Caudate nucleus (tissue), 63 donors: ENCODE measurements at places on chromosomes 16 and 17.
A peak's percentile ranks its signal among the peaks of the same experiment; 100 is the strongest.

DNA sequence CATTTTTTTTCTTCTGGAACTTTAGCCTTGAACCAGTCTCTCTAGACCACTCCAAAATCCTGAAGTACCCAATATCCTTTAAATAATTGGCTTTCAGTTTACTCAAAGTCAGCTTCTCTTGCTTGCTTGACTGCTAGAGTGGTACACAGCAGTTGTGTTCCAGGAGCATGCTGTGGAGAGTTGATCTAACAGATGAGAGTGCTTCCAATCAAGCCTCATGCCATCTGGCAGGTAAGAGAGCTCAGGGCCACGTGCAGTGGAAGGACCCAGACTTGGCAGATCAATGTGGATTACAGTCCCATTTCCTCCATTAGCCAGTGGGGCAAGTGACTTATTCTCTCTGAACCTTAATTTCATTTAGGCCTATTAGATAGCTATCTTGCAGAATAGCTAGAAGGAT lies 15.7 kb downstream of the CNEP1R1 start:
- no peak for DNase-seq

GRCh38 chr16:2333772-2334379 lies 6.7 kb downstream of the ABCA3 start:
- DNase-seq = no peak

GRCh38 chr16:29304251-29304650 lies 102.3 kb downstream of the NPIPB11 start:
- DNase-seq = no peak

- DNase-seq = no peak
These were observed 17.8 kb upstream of the ADGRG1 start for GRCh38 chr16:57610611-57611010.

- DNase-seq = no peak
These were observed 208.6 kb downstream of the FOXL1 start for GRCh38 chr16:86786994-86787393.

DNA sequence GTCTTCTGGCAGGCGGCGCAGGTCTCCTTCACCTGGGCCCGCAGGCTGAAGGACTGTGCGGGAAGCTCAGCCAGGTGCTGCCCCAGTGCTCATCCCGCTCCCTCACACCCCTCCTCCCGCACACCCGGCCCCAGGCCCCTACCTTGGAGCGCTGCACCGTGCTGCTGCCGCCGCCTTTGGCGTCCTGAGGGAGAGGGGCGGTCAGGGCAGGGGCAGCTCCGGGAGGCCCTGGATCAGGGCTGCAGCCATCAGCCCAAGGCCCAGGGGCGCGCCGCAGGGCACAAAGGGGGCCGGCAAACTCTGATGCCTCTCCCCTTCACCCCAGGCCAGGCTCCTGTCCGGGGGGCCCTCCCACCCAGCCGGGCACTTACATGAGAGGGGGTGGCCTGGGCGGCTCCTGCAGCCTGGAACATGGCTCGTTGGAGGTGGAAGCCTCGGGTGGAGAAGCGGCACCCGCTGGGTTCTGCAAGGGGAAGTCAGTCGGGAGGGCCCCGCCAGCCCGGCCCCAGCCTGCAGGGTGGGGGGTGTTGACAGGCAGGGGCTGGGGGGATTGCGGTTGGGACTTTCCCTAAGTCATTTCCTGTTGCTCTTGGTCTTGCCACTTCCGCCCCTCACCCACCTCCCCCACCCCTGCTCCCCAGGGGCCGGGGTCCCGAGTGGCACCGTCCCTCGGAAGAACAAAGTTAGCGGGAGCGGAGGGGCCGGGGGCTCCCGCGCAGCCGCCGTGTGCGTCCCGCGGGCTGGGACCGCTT lies 863 bp downstream of the LIMD2 start:
- peak; percentile 42 for DNase-seq

GRCh38 chr17:36610474-36610873 lies 9.1 kb downstream of the MRM1 start:
- no peak for DNase-seq

DNA sequence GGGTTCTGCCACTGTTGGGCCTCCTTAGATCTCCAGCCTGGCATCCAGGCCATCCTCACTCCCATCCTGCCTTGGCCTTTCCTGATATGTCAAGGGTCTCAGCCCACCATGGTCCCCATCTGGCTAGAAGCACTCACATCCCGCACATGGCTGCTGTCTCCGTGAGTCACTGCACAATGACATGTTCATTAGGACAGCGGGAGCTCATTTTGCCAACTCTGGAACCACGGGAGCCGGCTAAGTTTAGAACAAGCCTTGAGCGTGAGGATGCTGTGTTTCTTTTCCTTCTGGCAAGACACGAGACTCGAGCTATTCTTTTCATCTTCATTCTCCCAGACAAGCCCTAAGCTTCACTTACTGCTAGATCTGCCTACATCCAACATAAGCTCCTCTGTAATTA lies 65.7 kb upstream of the KSR1 start:
- DNase-seq = no peak

GRCh38 chr17:40517286-40517662 lies 15.9 kb upstream of the TNS4 start:
- no peak for DNase-seq

DNA sequence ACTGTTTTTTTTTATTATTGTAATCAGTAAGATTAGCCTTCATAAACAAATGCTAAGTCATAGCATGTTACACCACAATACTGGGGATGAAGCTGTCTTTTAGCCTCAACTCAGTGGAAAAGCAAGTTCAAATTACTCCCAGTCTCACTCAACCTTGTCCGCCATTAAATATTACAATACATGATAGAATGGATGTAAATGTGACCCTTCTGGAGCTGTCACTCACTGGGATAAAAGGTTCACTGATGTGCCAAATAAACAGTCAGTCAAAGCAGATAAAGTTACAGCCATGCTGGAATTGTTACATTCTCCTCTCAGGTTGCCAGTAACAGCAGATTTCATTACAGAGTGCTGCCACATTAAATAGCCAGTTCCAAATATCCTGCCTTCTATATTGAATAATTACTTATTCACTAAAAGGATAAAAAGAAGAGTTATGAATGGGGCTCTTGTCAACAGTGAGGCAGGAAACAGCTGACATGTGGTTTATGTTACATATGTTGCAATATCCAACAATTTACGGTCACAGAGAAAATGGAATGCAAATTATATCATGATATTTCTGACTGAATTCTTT lies 53.4 kb downstream of the BRIP1 start:
- DNase-seq = no peak

- DNase-seq = no peak
These were observed 2.6 kb downstream of the CANT1 start for GRCh38 chr17:79006794-79007503.
